Stimulated activated CD8-positive, alpha-beta memory T cell treated with anti-CD3 and anti-CD28 coated beads, Interleukin-4, amount 100 ng/mL, for 1 hour (primary cell): ENCODE measurements at places on chromosomes 12 and 14.

- no peak for DNase-seq
Observed at GRCh38 chr12:91072931-91073330, 15.1 kb upstream of the KERA start.

DNA sequence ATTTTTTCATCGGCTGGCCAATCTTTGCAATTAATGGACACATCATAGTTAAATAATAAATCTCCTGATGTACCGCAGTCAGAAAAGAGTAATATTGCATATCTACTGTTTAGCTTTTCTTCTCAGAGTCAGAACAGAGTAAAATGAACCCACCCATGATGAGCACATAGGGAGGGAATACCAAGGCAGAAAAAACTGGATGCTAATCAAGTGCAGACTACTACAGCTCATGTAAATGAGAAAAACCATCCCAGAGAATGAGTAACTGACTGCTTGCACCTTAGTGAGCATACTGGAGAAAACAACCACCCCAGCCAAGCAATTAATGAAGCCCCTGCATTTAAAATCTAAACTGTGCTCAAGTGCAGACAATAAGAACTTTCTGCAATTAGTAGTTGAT lies 483.7 kb downstream of the MDGA2 start:
- DNase-seq: no peak

GRCh38 chr14:73645248-73645610 lies 443 bp downstream of the DNAL1 start:
- DNase-seq: no peak

DNA sequence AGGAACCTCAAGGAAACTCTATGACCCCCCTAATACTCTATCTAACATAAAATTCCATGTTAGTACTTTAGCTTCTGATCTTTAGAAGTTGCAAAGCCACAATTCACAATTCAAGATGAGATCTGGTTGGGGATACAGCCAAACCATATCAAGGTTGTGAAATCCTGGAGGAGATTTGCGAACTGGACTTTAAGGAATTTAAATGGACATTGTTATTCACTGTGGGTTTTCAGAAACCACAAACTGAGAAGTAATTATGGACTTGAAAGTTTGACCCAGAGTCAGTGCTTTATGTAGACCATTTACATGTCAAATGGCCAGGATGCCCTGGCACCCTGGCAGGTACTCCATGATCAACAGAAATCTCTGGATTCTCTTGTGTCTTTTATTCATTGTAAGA lies 14.2 kb upstream of the CDKL1 start:
- DNase-seq: no peak

GRCh38 chr12:104187446-104188155 lies 28.0 kb upstream of the TXNRD1 start:
- no peak for DNase-seq
